A549 treated with Hydrocortisone at 1 μM for 4 hours (cell line): ENCODE measurements at places on chromosomes 11 and 22. TPM values are rescaled to one million over a fixed set of nuclear protein-coding genes. Genes with fewer than 3 reads are reported as not detected.

The ARHGAP20 gene
- total RNA-seq = 0.02 to 0.05 TPM (median 0.03 TPM) in 4 of 5 replicates, not detected in the other

The SMTNL1 gene
- not detected in 5 replicates for total RNA-seq

The SNX19 gene
- total RNA-seq = 13.4 to 17.7 TPM (median 15.0 TPM) in 5 replicates

The MIOX gene
- total RNA-seq = not detected in 5 replicates
